Stimulated activated CD8-positive, alpha-beta memory T cell treated with anti-CD3 and anti-CD28 coated beads, Interleukin-4, amount 100 ng/mL, for 1 hour (primary cell): ENCODE measurements at places on chromosomes 3 and 15.
A peak's percentile ranks its signal among the peaks of the same experiment; 100 is the strongest.

- DNase-seq: no peak
Observed at GRCh38 chr3:171028025-171028778, 1.7 kb upstream of the SLC2A2 start.

DNA sequence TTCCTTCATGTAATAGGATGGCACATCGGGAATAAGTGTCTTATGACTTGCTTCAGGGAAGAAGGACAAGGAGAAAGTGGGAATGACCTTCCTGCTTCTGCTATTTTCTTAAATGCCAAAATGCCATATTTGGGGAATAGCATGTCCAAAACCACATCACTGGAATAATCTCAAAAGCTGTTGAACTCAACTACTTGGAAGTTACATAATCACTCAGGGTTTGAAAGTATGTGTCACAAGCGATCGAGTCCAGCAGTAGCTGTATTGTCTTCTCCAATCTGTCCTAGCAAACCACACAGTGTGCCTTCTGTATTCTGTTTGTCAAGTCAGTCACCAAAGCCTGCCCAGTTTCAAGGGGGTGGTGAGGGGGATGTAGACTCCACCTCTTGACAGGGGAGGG, 58.3 kb upstream of the GADL1 start:
- no peak for DNase-seq

DNA sequence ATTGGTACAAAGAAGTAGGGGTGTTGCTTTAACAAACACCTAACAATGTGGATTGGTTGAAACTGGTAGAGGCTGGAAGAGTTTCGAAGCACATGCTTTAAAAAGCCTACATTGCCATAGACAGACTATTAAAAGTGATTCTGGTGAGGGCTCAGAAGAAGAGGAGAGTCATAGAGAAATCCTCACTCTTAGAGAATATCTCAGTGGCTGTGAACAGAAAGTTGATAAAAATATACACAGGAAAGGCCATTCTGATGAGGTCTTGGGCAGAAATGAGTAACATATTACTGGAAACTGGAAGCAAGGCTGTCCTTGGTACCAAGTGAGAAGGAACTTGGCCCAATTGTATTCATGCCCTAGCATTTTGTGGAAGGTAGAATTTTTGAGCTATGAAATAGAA, 173.7 kb upstream of the CRBN start:
- no peak for DNase-seq

GRCh38 chr3:73827725-73828211, 203.0 kb upstream of the PDZRN3 start:
- DNase-seq: no peak

- DNase-seq: peak; percentile 36
Observed at GRCh38 chr3:151203051-151203420, at the start of gene GPR171. Gene GPR171, minus strand, starts transcription at chr3:151203216. Its CDS starts 3,830 bp downstream, at chr3:151199386.

DNA sequence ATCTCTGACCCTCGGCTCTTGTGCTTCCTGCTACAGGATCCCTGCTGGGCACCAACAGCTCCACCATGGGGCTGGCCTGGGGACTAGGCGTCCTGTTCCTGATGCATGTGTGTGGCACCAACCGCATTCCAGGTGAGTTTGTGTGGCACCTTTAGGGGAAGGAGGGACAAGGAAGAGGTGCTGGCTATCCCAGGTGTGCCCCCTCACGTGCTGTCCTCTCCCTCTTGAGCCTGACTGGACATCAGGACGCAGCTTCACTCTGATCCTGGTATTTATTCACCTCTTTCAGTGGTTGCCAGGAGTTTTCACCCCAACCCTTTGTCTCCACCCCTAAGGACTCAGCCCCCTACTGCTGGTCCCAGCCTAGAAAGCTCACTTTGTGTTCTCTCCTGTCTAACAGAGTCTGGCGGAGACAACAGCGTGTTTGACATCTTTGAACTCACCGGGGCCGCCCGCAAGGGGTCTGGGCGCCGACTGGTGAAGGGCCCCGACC, 960 bp downstream of the THBS1 start:
- DNase-seq: no peak

DNA sequence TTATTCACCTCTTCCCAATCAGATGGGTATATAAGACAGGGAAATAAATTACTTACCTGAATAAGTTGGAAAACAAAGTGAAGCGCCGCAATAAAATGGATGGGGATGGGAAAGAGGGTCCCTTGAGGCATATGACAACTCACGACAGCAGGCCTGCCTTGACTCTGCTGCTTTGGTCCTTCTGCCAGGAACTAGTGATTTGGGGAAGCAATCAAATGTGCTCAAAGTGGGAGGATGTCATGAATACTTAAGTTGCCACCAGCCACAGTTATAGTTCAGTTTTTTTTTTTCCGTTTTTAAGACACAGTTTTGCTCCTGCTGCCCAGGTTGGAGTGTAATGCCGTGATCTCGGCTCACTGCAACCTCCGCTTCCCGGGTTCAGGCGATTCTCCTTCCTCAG, 4.6 kb downstream of the PARL start:
- no peak for DNase-seq

GRCh38 chr3:9911863-9912262, 5.0 kb upstream of the IL17RC start:
- no peak for DNase-seq

- no peak for DNase-seq
Observed at GRCh38 chr3:78791753-78792152, 976.0 kb downstream of the ROBO1 start.

DNA sequence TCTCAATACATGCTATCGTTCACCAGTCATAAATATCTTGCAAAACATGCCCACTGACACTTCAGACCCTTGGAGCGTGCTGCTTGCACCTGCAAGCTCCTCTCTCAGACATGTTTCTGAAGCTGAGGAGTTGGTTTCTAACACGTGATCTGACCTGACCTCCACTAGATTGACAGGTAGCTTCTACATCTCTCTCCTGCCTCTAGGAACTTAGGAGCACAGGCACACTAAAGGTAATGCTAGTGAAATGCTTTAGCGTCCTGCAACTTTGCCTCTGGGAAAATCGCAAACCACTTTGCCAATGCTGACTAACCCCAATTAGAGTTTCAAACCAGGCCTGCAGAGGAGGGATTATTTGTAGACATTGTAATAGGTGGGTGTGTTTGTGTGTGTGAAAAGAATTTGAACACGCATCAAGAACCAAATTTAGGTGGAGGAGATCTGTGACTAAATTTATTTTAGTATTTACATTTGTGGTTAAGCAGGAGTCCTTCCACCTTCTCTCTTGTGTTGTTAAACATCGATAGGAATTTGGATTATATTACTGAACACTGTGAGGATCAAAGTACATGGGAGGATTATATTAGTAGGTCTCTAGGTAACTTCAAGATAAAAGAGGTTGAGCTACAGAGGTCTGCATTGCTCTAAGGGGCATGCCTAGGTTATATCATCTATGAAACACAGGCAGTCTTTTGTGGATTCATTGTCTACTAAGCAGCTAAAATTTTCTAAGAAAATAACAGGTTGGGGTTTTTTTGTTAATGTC, 86.7 kb upstream of the ZBED2 start:
- no peak for DNase-seq

GRCh38 chr3:150062492-150062891, 91.8 kb upstream of the PFN2 start:
- no peak for DNase-seq

- no peak for DNase-seq
Observed at GRCh38 chr15:92034227-92034626, 180.7 kb downstream of the SLCO3A1 start.

DNA sequence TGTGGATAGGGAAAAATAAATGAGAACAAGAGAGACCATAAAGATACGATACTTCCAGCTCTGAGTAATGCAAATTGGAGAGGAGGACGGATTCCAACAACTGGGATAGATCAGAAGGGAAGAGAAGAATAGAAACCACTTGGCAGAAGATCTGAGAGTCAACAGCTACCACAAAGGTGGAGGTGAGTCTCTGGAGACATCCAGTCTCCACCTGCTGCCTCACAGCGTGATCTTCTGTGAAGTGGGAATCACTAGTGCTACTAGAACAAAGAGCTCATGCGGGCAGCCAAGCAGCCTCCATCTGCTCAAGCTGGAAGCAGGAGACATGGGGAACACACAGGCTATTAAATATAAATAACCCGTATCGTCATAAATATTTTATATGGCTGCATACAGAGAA, 558.5 kb upstream of the CFAP20DC start:
- DNase-seq: no peak
